ENCODE measurements at places on chromosomes 6 and 20.

GRCh38 chr6:14386668-14387067 is 269.1 kb downstream of the CD83 start:
- DNase-seq = no peak

- no peak for DNase-seq
These were observed 68.4 kb downstream of the RREB1 start for GRCh38 chr6:7176208-7176607.

GRCh38 chr6:116266803-116267202 is 12.9 kb downstream of the TSPYL1 start:
- DNase-seq = no peak

- peak; percentile 14 for DNase-seq
These were observed 6.0 kb upstream of the LATS1 start for GRCh38 chr6:149723771-149724417.

- DNase-seq = peak; percentile 29
These were observed at the start of gene ITPA for GRCh38 chr20:3209257-3209945. Gene ITPA, plus strand, starts transcription at chr20:3209498. Its CDS starts 54 bp downstream, at chr20:3209552.

DNA sequence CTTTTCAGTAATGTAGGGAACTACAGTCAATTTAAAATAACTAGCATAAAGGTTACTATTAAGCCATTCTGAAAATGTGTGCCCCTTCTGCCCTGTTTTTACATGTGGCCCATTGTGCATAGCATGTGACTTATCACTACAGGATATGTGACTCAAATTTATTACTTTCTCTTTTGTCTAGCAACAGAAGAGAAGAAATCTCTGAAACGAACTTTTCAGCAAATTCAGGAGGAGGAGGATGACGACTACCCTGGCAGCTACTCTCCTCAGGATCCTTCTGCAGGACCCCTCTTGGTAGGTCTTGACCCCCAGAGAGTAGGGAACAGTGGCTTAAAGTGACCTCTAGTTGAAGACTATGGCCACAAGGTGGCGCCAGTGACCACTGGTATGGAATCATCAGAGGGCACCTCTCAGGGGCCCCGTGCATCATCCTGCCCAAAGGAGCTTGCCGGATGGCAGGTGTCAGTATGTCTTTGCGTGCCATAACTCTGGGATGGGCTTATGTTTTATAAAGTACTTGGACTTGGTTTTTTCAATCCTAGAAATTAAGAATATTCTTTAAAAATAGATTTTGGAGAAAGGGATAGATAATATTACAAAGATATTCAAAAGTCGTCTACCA is 23.9 kb downstream of the RPRD1B start:
- peak; percentile 57 for DNase-seq

DNA sequence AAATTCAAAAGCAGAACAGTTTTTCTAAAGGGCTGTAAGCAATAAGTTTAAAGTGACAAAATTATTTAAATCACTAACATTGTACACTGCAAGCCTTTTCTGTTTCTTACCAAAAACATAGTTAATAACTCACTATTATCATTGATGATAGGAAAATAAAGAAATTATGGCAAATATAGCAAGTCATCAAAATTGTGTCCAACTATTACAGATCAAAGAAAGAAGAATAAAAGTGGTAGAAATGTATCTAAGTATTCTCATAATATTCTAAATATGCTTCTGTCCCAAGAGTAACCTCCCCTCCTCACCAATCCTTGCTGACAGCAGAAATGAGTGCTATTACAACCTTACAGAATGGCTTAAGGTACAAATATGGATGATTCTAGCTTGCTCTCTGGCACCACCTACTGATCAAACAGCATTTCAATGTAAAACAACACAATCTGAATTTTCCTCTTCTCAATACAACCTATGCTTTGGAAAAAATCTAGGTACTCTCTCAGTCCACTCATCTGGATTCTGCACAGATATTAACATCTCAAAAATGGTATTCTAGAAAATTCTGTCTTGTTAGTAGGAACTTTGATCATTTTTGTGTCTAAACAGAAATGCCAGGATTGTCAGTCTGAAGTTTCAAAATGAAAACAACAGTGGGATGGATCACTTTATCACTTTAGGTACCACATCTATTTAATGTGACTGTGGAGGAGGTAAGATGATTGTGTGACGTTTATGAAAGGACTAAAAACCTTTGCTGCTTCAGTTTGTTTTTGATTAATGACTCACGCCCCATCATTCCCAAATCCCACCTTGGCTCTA is 40.9 kb downstream of the ZFP64 start:
- DNase-seq = no peak

DNA sequence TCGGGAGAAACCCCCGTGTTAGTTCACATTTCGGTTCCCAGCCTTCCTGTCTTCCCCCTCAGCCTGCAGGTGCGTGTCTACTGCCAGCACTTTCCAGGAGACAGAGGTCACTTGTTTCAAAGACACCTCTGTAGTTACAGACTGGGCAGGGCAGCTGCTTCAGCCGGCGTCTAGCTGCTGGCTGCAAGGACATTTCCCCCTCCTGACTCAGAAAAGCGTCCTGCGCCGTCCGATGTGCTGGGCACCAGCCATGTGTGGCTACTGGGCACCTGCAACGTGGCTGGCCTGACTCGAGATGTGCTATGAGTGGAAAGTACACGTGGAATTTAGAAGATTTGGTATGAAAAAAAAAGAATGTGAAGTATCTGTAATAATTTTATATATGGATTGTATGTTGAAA is 37.6 kb downstream of the RRBP1 start:
- no peak for DNase-seq

GRCh38 chr6:106642476-106642875 is 13.1 kb downstream of the QRSL1 start:
- no peak for DNase-seq

- no peak for DNase-seq
These were observed 41.5 kb upstream of the KCNQ5 start for GRCh38 chr6:72580281-72580940.

GRCh38 chr6:37516076-37516919 is 16.6 kb upstream of the CCDC167 start:
- peak; percentile 73 for DNase-seq

- DNase-seq = no peak
These were observed 71.4 kb upstream of the SNX9 start for GRCh38 chr6:157751547-157752200.

GRCh38 chr20:37538003-37538402 is 10.3 kb upstream of the BLCAP start:
- DNase-seq = no peak

- no peak for DNase-seq
These were observed 14.5 kb downstream of the TREM1 start for GRCh38 chr6:41271901-41272395.

GRCh38 chr6:139595183-139595582 is 220.7 kb upstream of the CITED2 start:
- DNase-seq = no peak

DNA sequence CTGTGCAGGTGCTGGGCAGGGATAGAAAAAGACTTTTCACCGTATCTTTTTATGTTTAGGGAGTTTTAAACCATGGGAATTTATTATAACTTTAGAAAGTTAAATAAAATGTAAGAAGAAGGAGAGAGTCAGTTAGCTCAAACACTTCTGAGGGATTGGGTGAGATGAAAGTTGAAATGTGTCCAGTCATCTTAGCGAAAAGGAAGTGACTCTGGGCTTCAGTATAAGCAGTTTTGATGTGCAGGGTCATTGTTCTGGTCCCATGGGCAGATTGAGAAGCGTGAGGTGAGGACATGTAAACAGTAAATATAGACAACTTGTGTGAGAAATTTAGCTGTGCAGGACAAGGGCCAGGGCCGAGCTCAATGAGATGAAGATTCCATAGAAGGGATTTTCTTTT is 66.9 kb downstream of the TOX2 start:
- DNase-seq = no peak
